NCI-H2081 (cell line): ENCODE measurements at places on chromosomes 2 and 18.

DNA sequence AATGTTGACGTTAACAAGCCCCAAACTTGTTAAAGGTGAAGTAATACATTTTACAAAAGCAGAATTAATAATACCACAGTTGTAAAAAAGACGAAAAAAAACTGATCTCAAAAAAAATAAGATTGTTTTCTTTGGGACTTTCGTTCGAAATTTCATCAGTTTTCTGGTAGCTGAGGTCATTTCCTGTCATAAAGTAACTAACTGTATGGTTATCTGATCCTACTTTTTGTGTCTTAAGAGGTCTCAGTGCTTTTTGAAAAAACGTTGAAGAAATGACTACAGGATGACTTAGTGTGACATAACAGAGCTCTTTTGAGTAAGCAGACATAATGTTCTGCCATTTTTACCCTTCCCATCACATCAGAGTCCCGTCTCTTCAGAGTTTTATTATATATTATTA lies 79.3 kb downstream of the BIRC6 start:
- DNase-seq = no peak

DNA sequence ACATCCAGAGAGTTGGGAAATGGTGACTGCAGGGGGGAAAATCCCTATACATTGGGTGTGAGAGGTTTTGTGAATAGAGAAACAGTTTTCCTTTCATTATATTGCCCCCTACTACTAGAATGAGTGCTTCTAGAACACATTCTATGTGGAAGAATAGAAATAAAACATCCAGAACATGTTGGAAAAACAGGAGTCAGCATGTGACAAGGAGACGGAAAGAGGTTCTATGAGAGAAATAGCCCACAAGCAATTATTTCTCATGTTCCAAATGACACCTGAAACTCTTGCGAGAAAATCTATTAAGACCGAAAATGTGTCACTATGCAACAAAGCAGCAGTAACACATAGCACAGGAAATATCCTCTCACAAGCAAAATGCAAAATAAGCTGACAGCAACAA lies 202.7 kb upstream of the SPOPL start:
- DNase-seq = no peak

- DNase-seq = no peak
Measured at GRCh38 chr2:116988303-116988702, 826.2 kb upstream of the DDX18 start.

- DNase-seq = no peak
Measured at GRCh38 chr18:63131959-63132818, 187.4 kb downstream of the BCL2 start.

GRCh38 chr18:8020132-8020846 lies 453.2 kb downstream of the PTPRM start:
- no peak for DNase-seq

GRCh38 chr18:10134204-10134603 lies 220.4 kb downstream of the VAPA start:
- DNase-seq = no peak

- no peak for DNase-seq
Measured at GRCh38 chr2:42967959-42968674, 175.7 kb upstream of the HAAO start.

GRCh38 chr2:27016801-27017325 lies 15.9 kb upstream of the TMEM214 start:
- peak; percentile 90 for DNase-seq

- DNase-seq = no peak
Measured at GRCh38 chr2:74357627-74358026, 14.4 kb upstream of the SLC4A5 start.

GRCh38 chr2:68031542-68032160 lies 31.2 kb downstream of the C1D start:
- peak; percentile 64 for DNase-seq

DNA sequence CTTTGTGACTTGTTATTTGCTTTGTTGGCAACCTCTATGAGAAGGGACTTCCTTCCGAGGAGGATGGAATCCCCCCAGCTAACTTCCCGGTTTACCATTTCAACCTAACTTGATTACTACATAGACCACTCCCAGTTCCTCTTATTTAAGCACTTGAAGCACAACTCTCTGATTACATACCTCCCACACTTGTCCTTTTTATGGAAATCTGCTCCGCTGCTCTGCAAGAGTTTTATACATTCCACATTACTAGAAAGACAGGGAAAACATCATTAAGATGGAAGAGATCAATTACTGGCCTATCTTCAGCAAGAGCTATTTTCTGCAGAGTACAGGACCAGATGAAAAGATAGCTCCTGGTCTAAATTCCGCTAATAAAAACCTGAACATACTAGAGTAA lies 160.0 kb upstream of the PGAP1 start:
- no peak for DNase-seq

- no peak for DNase-seq
Measured at GRCh38 chr2:109427661-109428091, 186.1 kb downstream of the SEPTIN10 start.

DNA sequence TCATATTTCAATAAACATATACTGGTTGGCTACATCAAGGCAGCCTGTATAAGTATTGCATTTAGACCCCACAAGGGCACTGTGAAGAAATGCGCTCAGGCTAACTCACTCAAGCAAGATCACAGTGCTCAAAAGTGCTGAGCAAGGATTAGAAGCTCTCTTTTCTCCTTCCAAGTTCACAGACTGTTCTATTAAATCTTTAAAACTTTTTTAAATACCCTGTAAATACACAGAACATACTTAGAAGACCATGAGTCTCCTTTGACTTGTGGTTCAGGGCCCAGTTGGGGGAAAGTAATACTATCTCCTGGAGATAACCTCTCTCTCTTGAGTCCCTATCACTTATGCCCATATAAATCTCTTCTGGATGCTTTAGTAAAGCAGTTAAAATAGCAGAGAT lies 152.9 kb downstream of the SP3 start:
- DNase-seq = no peak

- no peak for DNase-seq
Measured at GRCh38 chr2:43215673-43216255, 10.6 kb downstream of the ZFP36L2 start.

DNA sequence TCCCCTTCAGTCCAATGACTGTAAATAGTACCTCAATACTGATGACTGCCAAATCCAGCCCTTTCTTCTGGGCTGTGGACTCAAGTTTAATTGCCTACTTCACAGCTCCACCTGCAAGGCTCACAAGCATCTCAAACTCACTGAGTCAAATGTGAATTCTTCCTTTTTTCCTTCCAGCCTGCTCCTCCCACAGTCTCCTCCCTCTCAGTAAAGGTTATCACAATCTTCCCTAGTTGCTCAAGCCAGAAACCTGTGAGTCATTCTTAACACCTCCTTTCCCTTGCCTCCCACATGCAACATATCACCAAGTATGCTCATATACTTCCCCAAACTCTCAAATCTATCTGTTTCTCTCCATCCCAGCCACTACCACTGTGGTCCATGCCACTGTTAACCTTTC lies 3.7 kb upstream of the MFSD6 start:
- DNase-seq = no peak

GRCh38 chr2:129877795-129878775 lies 101.4 kb upstream of the RAB6C start:
- DNase-seq = peak; percentile 47

GRCh38 chr2:69482471-69482870 lies 45.2 kb upstream of the NFU1 start:
- DNase-seq = no peak

DNA sequence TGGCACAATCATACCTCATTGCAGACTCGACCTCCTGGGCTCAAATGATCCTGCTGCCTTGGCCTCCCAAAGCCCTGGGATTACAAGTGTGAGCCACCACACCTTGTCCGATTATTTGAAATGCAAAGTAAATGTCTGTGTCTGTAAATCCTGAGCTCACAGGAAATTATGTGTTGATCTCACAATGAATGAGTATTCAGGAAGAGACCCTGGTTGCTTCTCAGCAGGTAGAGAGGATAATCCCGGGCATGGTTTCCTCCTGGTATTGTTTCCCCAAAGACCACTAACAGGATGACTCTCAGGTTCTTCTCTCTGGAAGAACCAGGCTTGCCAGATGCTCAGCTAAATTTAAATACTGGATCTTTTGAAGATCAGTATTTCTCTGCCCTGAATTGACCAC lies 147.6 kb downstream of the LDLRAD4 start:
- DNase-seq = no peak

DNA sequence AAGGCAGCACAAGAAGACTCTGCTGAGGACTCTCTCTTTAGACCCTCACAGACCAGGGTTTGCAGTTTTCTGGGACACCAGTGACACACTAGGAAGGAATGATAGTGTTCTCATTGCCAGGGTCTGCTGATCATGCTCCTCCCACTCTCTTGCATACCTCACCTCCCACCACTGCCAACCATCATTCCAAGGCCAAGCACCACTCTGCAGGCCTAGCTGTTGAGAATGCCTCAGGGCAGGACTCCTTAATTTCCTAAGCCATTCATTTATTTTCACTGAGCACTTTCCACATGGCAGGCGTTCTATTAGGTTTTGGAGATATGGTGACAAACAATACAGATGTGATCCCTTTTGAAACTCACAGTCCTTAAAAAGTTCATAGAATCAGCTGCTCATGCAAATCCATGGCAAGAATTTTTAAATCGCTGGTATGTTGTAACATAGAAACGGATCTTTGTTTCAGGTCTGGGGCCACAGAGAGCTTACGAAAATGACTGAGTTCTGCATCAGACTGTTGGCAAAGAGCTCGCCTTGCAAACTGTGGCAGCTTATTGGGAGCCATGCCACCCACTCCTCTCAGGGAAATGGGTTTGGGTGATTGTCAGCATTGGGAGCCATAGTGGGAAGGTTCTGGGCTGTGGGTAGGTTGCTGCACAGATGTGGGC lies 78.5 kb downstream of the XDH start:
- no peak for DNase-seq

DNA sequence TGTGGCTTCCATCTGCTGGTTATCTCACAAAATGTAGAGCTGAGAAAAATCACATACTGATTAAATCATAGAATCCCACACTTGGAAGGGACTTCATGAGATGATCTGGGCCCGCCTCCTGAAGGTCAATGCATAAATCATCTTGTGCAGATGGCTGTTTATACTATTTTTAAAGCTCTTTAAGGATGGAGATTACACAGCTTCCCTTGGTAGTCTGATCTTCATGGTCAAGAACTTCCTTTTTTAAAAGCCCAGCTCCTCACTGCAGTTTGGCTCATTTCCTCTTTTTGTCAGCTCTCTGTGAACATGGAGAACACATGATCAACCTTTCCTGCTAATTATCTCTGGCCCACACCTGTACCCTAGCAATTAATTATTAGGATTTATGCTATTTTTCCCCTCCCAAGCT lies 25.9 kb downstream of the GCG start:
- no peak for DNase-seq
